Mesothelial cell of epicardium (in vitro differentiated cells): ENCODE measurements at places on chromosomes 1 and 21. TPM values are rescaled to one million over a fixed set of nuclear protein-coding genes. Genes with fewer than 3 reads are reported as not detected.

The TLR5 gene
- 2.5 to 3.8 TPM (median 3.1 TPM) in 3 replicates for total RNA-seq

The KRTAP19-2 gene
- total RNA-seq: not detected in 3 replicates

The FAM151A gene
- not detected in 3 replicates for total RNA-seq

The SH2D5 gene
- total RNA-seq: 0.45 to 0.90 TPM (median 0.49 TPM) in 3 replicates

DNA sequence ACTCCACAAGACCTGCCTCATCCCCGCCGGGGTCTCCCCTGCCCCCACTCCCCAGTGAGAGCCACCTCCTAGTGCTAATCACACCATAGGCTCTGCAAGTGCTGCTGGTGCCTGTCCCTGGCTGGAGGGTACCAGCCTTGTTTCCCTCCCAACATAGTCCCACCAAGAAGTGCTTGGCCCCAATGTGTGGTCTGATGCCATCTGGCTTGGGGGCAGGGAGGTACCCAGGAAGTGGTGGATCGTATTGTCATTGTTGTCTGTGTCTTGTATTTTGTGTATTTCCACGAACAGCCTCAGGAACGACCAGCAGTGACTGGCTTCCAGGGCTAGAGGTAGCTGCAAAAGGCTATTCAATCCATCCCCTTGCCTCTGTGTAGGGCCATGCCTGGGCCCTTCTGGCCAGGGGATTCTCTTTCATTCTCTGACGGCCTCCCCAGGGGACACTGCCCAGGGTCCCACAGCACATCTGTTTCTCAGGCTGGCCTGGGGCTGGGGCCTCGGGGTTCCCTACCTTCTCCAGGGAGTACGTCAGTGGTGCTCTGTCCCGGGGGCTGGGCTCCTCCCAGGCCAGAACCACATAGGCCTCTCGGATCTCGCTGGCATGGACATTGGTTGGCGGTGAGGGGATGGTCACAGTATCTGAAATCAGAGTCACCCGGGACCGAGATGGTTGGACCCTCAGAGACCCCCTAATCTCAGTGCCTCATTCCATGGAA, 22.8 kb downstream of the MYOM3 start:
- peaks cover 5% of the 10 kb centered on the region for H3K4me1 ChIP-seq
- H3K36me3 ChIP-seq: no peaks in the 10 kb centered on the region
- DNase-seq: no peak
- no peak overlapping the region for H3K4me3 ChIP-seq
- no peak overlapping the region for H3K27ac ChIP-seq

- H3K4me1 ChIP-seq: no peaks in the 10 kb centered on the region
- no peak for DNase-seq
- H3K36me3 ChIP-seq: no peaks in the 10 kb centered on the region
Observed at GRCh38 chr1:159229260-159229885, 24.7 kb downstream of the ACKR1 start.

DNA sequence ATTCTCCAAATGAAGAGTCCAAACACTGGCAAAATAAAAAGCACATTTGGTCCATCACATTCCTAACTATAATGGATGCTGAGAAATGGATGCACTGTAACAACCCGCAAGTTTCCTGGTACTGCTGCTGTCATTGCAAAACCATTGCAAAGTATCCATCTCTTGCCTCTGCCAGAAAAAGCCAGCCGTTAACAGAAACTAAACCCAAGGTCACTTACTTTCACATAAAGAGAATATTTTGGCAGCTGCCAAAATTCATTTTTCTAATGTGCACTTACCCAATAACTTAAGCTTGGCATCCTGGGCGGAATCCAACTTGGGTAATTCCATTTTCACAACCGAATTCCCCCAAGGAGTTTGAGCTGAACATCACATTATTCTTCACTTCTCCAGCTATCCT, 77.0 kb upstream of the LRRC8D start:
- no peaks in the 10 kb centered on the region for H3K36me3 ChIP-seq
- H3K4me1 ChIP-seq: no peaks in the 10 kb centered on the region
- DNase-seq: no peak
- H3K27ac ChIP-seq: no peak overlapping the region

GRCh38 chr21:33236766-33237165, 7.0 kb downstream of the IFNAR2 start:
- H3K27ac ChIP-seq: peak overlapping the region; percentile 8
- no peaks in the 10 kb centered on the region for H3K27me3 ChIP-seq
- no peak for DNase-seq
- H3K36me3 ChIP-seq: peaks cover 6% of the 10 kb centered on the region

- H3K36me3 ChIP-seq: no peaks in the 10 kb centered on the region
- H3K4me3 ChIP-seq: no peak overlapping the region
- no peak for DNase-seq
- H3K27ac ChIP-seq: no peak overlapping the region
- peaks cover 9% of the 10 kb centered on the region for H3K4me1 ChIP-seq
- no peaks in the 10 kb centered on the region for H3K27me3 ChIP-seq
Observed at GRCh38 chr1:56320464-56321149, 258.8 kb downstream of the PLPP3 start.
